HEK293T (cell line): ENCODE measurements at places on chromosomes 1 and 21.

DNA sequence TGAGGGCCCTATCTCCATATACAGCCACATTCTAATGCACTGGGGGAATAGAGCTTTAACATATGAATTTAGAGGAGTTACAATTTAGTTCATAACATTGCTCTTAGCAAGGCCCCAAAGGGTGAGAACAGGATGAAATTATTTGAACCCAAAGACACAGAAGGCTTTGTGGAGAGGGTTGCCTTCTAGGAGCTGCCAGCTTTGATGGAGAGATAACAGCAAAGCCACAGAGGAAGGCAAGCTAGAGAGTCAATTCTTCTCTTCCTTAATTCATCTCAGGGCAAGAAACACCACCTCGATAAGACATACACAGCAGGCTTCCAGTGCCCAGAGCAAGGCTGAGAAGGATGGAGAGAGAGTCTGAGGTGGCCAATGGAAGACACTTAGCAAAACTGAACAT is 94.8 kb upstream of the TMPRSS15 start:
- no peak for DNase-seq

- DNase-seq: no peak
Measured at GRCh38 chr1:219236933-219237610, 63.4 kb downstream of the LYPLAL1 start.

- no peak for DNase-seq
Measured at GRCh38 chr1:220878191-220879075, 810 bp upstream of the HLX start.

DNA sequence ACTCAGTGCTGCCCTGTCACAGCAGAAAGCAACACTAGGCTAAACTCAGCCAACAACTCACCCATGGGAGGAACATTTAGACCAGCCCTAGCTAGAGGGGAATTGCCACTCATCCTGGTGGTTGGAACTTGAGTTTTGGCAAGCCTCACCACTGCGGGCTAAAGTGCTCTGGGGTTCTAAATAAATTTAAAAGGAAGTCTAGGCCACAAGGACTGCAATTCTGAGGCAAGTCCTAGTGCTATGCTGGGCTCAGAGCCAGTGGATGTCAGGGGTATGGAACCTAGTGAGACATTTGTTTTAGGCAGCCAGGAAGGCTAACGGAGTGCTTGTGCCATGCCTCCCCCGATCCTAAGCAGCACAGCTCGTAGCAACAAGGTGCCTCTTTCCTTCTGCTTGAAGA is 78.0 kb downstream of the RGS13 start:
- no peak for DNase-seq

- DNase-seq: no peak
Measured at GRCh38 chr1:53077599-53077965, 15.6 kb downstream of the PODN start.

DNA sequence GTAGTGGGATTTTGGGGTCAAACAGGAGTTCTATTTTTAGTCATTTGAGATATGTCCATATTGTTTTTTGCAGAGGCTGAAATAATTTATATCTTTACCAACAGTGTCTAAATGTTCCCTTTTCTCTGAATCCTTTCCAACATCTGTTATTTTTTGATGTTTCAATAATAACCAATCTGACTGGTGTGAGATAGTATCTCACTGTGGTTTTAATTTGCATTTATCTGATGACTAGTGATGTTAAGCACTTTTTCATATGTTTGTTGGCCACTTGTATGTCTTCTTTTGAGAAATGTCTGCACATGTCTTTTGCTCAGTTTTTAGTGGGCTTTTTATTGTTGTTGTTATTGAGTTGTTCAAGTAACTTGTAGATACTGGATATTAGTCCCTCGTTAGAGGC is 1325.0 kb downstream of the BRINP3 start:
- no peak for DNase-seq

GRCh38 chr1:81800695-81801650 is at the start of gene ADGRL2:
ADGRL2 (plus strand) TSS chr1:81800934; CDS start chr1:81836985, 36,051 bp downstream.
- peak; percentile 73 for DNase-seq

DNA sequence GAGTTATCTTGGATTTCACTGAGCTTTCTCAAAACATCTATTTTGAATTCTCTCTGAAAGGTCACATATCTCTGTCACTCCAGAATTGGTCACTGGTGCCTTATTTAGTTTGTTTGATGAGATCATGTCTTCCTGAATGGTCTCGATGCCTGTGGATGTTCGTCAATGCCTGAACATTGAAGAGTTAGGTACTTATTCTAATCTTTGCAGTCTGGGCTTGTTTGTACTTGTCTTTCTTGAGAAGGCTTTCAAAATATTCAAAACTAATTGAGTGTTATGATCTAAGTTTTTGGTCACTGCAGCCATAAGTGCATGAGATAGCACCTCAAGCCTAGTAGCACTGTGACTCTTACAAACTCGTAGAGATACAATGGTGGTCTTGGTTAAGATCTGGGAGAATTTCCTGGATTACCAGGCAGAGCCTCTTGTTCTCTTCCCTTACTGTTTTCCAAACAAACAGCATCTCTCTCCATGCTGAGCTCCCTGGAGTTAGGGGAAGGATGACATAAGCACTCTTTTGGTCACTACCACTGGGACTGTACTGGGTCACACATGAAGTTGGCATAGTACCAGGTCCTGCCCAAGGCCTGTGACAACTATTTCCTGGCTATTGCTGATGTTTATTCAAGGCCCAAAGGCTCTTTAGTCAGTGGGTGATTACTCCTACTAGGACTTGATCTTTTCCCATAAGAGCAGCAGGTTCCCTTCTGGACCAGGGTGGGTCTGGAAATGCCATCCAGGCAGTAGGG is 25.6 kb downstream of the SLC22A15 start:
- no peak for DNase-seq

GRCh38 chr1:92310185-92310597 is 11.3 kb downstream of the RPAP2 start:
- DNase-seq: peak; percentile 28

- no peak for DNase-seq
Measured at GRCh38 chr1:161988413-161988812, 35.3 kb downstream of the OLFML2B start.

GRCh38 chr1:48695161-48695560 is 81.5 kb downstream of the BEND5 start:
- DNase-seq: no peak

DNA sequence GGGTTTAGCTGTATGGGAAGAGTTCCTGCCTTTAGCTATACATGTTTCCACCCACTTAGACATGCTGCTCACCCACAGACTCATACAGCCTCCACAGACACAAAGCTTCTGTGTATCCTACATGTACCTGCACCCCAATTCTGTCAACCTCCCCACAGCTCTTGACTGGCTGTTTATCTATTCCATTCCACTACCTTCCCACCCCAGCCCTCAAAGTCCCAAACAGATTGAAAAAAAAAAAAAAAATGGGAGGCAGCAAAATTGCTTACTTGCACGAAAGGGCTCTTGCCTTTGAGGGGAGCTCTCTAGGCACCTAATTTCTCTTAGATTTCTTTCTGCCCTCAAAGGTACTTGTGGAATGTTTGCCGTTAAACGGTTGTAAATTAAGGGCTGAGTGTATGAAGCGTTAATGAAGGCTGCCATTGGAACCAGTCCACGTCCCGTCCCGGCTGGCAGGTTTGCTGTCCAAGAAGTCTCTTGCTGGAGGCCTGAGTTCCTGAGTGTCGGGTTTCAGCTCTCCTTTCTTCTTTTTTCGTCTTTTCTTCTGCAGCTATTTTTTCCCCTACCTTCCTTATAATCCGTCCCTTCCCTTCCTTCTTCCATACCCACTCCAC is 43.6 kb downstream of the PBX1 start:
- peak; percentile 58 for DNase-seq

GRCh38 chr1:99550198-99550597 is 95.7 kb upstream of the PALMD start:
- DNase-seq: no peak

- peak; percentile 40 for DNase-seq
Measured at GRCh38 chr1:43582162-43582566, 51.5 kb downstream of the PTPRF start.

- DNase-seq: no peak
Measured at GRCh38 chr1:185935360-185935759, 201.2 kb downstream of the HMCN1 start.

GRCh38 chr1:24724345-24725208 is 20.7 kb upstream of the CLIC4 start:
- DNase-seq: peak; percentile 70

DNA sequence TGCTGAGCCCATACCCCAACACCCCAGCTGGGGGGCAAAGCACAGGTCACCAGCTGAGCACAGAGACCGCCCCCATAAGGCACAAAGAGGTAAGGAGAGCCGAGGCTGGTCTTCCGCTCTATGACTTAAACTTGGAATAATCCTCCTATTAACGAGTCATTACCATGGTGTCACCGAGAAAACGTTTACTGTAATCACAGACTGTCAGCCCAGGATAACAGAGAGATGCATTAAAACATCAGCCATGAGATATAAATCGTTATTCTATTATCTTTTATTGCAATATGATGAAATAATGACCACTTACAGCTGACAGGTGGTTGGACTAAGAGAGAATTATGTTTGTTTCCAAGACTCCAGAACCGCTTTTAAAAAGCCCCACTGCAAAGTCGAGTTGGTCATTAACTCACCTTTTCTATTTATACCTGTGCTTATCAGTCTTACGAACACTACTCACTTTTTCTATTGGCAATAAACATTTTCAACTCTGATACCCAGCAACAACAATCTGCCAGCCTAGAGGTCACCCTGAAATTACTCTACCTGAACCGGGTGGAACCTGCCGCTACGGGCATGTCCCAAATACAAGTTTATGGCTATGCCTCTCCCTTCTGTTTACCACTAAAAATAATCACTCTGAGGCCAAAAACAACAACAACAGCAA is 21.5 kb downstream of the NPHP4 start:
- no peak for DNase-seq

GRCh38 chr21:36454706-36455105 is 25.2 kb downstream of the CLDN14 start:
- DNase-seq: no peak

- no peak for DNase-seq
Measured at GRCh38 chr1:14421977-14422609, 176.4 kb upstream of the KAZN start.

DNA sequence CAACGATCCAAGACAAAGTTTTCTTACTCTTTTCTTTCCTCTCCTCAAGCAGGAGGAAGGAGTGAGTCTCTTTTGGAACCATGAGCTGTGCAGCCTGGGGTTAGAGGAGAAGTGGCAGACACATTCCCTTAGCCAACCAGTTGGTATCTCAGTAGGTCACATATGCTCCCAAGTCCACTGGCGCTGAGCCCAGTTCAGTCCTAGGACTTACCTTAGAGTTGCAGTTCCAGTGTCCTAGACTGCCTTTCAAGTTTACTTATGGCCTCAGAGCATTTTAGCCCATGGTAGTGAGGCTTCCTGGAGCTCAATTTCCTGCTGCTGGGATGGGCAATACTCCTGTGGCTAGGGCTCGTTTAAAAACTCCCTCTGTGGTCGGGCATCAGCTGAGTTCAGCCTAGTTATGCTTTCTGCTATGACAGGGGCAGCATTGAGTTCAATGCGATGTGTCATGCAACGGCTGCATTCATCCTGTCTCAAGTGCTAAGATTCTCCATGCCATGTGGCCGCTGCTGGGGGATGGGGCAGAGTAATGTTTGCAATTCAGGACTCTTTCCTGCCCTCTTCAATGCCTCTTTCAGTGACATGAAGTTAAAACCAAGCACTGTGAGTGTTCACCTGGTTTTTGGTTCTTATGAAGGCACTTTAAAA is 103.8 kb downstream of the LRRC7 start:
- DNase-seq: no peak

- no peak for DNase-seq
Measured at GRCh38 chr1:8241417-8242014, 76.4 kb upstream of the SLC45A1 start.

GRCh38 chr1:228263636-228264035 is 55.8 kb downstream of the OBSCN start:
- no peak for DNase-seq

- DNase-seq: no peak
Measured at GRCh38 chr1:94599095-94599813, 57.7 kb upstream of the F3 start.

- DNase-seq: no peak
Measured at GRCh38 chr1:7363450-7363849, 407.6 kb upstream of the VAMP3 start.

DNA sequence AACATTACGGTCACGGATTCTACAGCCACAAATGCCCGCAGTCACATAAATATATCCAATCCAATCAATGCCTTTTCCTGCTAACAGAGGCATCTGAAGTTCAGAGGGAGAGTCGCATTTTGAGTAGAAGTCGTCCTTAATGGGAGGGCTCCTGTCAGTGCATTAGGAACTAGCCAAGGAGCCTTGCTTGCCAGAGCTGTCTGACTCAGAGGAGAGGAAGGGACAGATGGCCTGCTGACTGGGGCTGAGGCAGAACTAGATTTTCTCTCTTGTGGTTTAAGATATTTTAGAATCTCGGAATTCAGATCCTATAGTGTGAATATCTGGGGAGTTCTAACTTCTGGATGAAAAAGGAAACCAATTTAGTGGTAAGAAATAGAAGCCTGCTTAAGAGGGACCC is 10.6 kb downstream of the XKR8 start:
- no peak for DNase-seq

DNA sequence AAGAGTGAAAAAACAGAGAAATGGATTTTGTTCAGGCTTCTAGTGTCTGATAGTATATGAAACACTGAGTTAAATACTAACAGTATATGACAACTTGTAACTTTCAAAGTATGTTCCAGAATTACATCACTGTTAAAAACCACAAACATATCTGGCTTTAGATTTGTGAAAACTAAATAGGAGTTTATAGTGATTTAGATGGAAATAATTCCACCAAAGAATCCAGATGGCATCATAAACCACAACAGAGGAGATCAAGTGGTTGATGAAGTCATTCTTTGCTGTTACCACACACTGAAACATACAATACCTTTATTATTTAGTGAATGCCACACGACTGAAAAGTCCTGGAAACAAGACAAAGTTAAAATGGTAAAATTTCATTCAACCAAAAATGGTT is 37.2 kb downstream of the ALG14 start:
- no peak for DNase-seq

- no peak for DNase-seq
Measured at GRCh38 chr21:45163413-45164123, 89.2 kb downstream of the ADARB1 start.

DNA sequence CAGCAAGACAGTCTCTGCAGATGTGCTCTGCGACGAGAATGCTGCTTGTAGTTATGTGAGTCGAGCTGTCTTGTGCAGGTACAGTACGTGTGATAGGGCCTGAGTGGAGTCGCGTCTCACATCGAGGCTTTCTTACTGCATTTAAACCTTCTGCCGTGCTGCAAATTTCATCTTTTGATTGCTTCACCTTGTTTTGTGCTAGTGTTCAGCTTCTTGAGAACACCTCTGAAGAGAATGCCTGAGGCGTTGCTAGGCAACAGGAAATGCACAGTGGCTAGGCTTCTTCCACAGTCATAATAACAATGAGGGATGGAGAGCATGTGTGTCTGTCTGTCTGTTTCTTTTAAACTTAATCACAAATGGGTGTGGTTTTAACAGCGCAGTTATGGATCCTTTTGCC is 52.9 kb downstream of the MRPS6 start:
- no peak for DNase-seq

DNA sequence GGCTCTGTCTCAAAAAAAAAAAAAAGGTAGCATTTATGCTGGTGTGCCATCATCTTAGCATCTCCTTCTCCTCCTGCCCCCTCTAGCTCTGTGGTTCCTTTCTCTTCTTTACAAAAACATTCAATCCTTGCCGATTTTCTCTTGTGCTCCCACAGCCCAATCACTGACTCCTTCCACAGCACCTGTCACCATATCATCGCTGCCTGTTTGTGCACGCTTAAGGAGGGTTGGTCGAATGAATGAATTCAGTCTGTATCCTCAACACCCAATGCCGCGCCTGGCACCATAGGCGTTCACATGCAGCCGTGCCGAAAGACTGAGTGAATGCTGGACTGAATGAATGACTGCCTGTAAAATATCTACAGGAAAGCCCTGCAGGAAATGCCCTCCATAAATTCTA is 7.9 kb downstream of the RNU5D-1 start:
- no peak for DNase-seq
